ENCODE measurements at places on chromosomes 3 and 15.

DNA sequence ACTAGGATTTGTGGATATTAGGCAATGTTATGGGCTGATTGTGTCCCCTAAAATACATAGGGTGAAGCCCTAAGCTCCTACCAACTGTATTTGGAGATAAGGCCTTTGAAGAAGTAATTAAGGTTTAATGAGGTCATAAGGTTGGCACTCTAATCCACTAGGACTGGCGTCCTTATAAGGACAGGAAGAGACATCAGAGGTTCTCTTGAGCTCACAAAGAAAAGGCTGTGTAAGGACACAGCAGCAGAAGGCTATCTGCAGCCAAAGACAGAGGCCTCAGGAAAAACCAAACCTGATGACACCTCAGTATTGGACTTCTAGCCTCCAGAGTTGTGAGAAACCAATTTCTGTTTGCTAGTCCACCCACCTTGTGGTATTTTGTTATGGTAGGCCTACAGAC, 416.7 kb downstream of the ZBTB20 start:
- DNase-seq, result no peak

GRCh38 chr3:168844894-168845482, 749.3 kb upstream of the GOLIM4 start:
- DNase-seq, result no peak

DNA sequence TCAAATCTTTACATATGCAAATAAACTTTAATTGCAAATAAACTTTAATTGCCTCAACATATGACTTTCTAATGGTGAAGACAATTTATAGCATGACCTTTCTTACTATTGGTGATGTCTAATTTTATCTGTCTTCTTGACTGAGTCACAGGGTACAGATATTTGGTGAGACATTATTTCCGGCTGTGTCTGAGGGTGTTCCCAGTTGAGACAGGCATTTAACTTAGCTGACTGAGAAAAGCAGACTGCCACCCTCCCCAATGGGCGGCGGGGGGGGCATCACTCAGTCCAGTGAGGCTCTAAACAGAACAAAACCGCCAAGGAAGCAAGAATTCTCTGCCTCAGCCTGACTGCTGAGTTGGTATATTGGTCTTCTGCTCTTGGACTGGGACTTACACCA, 160.0 kb downstream of the TBL1XR1 start:
- no peak for DNase-seq

- DNase-seq, result no peak
Observed at GRCh38 chr3:58324391-58325390, 8.0 kb upstream of the PXK start.

DNA sequence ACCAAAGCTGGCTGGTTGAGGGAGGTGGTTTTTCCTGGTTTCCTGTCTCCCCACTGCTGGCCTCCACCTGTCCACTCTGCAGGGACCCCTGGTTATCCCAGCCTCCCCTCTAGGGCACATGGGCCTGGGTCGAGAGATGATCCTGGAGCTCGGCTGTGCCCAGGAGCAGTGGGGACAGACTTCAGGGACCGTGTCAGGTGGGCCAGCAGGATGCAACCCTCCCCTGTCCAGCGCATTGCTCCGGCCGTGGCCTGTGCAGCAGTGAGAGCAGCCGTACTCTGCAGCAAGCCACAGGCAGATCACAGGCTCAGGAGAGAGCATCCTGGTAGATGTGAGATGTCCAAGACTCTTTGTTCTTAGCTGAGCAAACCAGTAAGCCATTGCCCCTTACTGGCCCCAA, 92.5 kb upstream of the RPL32 start:
- no peak for DNase-seq

GRCh38 chr3:31880020-31880419, 101.0 kb downstream of the OSBPL10 start:
- no peak for DNase-seq

GRCh38 chr3:175255698-175256097, 396.6 kb downstream of the NAALADL2 start:
- DNase-seq, result no peak

GRCh38 chr15:38828031-38828532, 263.5 kb upstream of the RASGRP1 start:
- no peak for DNase-seq

DNA sequence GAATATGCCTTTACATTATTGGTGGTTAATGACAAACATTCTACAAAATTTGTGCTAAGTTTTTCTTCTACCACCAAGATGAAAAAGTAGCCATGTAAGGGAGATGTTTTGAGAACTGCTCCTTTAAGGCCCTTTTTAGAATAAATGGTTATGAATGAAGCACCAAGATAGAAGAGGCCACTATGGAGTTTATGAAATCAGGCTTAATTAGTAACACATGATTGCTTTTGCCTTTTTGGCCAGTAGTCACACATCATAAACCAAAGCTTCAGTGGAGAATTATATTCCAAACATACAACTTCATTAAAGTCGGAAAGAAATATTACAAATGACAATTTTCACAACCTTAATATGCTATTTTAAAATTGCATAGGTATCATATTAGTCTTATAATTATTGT, 331.7 kb downstream of the RBMS3 start:
- no peak for DNase-seq

GRCh38 chr3:196688349-196688748, 23.7 kb downstream of the CEP19 start:
- no peak for DNase-seq

GRCh38 chr15:89812011-89812846, 2.4 kb downstream of the ANPEP start:
- DNase-seq, result no peak

- no peak for DNase-seq
Observed at GRCh38 chr3:112074006-112074405, 12.2 kb upstream of the C3orf52 start.

GRCh38 chr3:64666171-64666588, 21.6 kb downstream of the ADAMTS9 start:
- no peak for DNase-seq

DNA sequence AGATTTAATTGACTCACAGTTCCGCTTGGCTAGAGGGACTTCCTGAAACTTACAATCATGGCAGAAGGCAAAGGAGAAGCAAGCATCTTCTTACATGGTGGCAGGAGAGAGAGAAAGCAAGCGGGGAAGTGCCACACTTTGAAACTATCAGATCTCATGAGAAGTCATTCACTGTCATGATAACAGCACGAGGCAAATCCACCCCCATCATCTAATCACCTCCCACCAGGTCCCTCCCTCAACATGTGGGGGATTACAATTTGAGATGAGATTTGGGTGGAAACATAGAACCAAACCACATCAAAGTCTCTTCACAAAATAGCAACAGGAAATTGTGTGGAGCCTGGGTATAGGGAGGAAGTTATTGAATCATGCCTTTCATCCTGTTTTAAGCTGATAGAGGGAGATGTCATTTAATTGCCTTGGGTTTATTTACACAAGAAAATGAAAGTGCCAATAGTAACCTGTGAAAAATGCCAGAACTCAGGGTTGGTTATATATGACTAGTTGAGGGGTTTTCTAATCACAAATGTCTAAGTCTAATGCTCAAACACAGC, 624.8 kb upstream of the LMCD1 start:
- no peak for DNase-seq

- no peak for DNase-seq
Observed at GRCh38 chr3:177601152-177601551, 403.9 kb upstream of the TBL1XR1 start.

DNA sequence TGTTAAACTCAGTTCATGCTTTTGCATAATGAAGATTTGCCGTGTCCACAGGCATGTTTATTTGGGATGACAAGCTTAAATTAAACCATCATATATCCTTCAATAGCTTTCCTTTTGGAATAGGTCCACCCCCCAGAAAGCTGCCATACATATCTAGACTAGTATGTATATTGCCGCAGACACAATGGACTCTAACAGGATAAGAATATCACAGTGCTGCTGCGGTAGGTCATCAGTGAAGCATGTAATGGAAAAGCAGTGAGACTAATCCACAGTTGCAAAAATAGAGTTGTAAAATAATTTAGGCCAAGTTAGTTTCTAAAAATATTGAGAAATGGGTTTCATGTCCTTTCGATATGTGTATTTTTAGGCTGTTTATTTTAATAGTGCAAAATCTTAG, 819.9 kb upstream of the DPPA4 start:
- no peak for DNase-seq

- DNase-seq, result no peak
Observed at GRCh38 chr3:99502871-99503270, 135.5 kb upstream of the COL8A1 start.

DNA sequence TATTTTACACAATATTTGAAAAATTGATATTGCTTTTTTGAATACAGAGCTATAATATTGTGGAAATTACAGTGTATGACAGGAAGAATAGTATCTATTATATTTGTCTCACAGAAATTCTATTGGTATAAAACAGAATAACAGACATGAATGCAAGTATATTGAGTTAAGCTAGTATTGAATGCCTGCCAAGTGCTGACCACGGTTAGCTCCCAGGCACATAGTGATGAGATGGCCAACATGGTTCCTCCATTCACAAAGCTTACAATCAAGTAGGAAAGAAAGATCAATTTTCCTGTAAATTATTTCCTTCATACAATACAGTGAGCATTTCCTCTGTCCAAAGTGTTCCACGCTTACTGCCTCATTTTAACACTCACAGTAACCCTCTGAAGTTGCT, 67.6 kb downstream of the TP63 start:
- DNase-seq, result no peak

DNA sequence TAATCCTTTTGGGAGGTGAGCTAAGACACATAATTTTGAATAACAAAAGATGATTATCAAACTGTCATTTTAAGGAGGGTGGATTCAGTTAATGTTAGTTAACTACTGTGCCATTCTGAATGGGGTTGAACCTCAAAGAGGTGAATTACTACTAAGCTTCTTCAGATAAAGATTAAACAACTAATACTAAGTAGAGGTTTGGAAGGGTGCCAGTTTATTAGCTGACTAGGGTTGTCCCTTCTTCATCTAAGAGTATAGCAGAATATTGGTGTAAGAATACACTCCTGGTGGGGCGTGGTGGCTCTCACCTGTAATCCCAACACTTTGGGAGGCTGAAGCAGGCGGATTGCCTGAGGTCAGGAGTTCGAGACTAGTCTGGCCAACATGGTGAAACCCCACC, 123.1 kb upstream of the LRRFIP2 start:
- no peak for DNase-seq

- DNase-seq, result no peak
Observed at GRCh38 chr3:22265403-22265802, 514.4 kb upstream of the ZNF385D start.

DNA sequence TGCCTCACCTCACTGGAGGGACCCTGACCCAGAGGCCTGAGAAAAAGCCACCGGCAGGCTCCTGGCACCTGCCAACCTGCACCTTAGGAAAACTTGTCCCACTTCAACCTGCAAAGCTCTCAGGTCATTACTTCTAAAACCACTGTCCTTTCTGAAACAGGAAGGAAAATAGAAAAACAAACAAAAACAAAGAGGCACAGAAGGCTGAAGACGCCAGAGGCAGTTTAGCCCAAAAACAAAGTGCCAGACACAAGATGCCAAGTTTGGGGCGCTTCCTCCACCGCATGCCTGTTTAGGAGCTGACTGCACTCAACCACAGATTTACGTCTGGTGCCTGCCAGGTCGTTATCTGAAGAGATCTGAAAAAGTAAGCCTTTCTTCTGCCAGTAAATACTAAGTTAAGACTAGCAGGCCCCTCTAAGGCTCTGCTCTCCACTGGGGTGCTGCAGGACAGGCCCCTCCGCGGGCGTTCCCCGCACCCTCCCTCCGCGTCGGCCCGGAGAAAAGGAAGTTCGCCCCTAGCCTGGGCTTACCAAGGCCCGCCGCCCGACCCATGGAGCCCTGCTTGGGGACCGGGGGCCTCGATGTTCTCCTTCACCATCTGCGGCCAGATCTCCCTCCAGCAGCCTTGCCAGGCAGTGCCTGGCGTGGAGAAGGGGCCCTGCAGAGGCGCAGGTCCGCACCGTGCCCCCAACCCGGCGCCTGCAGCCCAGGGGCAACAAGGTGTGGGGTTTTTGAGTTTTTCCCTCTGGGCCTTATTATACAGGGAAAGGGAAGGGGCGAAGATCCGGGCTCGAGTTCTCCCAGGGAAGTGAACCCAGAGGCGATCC, 1.3 kb downstream of the GOLGA8A start:
- no peak for DNase-seq

- DNase-seq, result no peak
Observed at GRCh38 chr15:79943820-79944219, 27.2 kb downstream of the BCL2A1 start.

- DNase-seq, result no peak
Observed at GRCh38 chr3:104396974-104397669, 969.6 kb upstream of the ALCAM start.

DNA sequence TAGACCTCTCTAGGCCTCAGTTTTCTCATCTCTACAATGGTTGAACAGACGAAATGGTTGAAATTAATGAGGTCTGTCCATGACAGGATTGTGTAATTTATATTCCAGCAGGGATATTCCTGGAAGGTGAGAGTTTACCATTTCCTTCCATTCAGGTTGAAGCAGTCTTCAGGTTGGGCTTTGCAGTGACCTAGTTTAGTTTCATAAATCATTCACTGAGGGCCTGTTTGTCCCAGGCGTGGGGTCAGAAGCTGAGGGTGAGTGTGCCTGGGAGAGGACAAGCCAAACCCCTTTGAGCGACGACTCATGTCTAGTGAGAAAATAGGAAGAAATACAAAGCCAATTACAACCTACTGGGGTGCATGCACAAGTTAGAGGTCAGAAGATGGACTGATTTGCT, 57.2 kb upstream of the CACNA2D3 start:
- DNase-seq, result no peak

DNA sequence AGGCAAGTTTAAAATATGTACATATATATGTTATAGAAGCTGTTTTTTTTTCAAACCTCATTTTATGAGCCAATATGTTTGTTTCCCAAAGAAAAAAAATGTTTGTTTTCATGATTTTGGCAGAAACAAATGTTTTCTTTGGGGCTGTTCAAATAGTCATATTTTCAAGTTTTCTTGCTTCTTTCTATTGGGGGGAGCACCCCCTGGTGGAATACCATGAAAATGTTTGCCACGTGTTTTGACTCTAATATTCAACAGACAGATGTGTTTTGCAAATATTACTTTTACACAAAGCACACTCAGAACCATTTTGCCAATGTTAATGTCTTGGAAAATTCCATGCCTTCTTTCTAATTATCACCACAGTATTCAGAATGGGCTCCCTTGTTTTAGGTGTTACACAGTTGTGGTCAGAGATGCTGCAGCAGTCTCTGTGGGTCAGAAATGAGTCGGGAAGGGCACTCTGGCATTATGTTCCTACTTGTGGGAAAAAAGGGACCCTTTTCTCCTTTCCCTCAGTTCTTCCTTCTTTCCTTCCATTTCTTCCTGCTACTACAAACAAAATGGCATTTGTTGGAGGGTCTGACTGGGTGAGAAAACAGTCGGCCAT, 817.0 kb downstream of the TUSC7 start:
- no peak for DNase-seq

DNA sequence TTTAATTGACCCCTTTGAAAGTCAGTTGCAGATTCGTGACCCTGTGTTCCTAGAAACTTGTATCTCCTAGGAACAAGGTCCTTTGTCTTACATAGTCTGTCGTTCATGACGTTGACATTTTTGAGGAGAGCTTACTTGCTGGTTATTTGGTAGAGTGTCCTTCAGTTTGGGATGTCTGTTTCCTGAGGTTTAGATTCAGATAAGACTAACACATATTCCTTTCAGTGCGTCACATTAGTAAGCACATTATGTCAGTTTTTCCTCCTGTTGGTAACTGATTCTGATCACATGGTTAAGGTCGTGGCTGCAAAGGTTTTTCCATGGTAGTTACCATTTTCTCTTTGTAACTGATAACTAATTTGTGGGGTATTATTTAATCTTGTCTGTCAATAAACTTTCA, 80.8 kb downstream of the PCCB start:
- DNase-seq, result no peak

GRCh38 chr3:47541583-47542108, 28.1 kb upstream of the ELP6 start:
- DNase-seq, result no peak

- DNase-seq, result no peak
Observed at GRCh38 chr15:51104512-51104911, 9.8 kb upstream of the TNFAIP8L3 start.
